ENCODE measurements at places on chromosomes 4 and X.

GRCh38 chr4:74111990-74112389 lies 13.0 kb upstream of the CXCL2 start:
- no peak for DNase-seq

DNA sequence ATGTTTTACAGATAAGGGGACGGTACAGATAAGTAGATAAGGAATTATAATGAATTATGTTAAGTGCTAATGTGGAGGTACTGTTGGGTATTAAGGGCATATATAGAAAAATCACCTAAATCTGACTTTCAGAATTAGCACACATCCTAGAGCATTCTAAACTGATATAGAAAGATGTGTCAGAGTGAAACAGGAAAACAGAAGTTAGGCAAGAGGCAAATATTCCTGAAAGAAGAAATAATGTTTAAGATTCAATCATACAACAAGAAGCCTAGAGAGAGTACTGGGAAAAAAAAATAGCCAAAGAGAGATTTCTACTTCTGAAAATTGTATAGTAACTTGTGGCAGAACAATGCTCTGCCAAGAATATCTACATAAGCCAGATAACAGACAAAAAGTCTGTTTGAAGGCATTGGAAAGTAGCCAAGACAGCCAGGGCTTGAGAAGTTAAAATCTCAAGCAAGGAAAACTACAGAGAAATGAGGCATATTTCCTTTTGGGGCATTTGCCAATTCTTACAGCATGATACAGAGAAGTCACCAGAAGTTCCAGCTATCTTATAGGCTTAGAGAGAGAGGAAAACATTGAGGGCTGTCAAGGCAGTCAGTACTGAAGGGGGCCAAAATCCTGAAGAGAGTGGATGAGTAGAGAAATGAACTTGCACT lies 646.0 kb downstream of the RPA4 start:
- no peak for DNase-seq

GRCh38 chrX:56800801-56801200 lies 71.8 kb downstream of the NBDY start:
- DNase-seq = no peak

GRCh38 chr4:82988323-82988832 lies 22.2 kb downstream of the LIN54 start:
- no peak for DNase-seq

- no peak for DNase-seq
Observed at GRCh38 chr4:27397886-27398285, 537.2 kb downstream of the STIM2 start.

GRCh38 chrX:63746715-63747114 lies 38.3 kb downstream of the ARHGEF9 start:
- DNase-seq = no peak

DNA sequence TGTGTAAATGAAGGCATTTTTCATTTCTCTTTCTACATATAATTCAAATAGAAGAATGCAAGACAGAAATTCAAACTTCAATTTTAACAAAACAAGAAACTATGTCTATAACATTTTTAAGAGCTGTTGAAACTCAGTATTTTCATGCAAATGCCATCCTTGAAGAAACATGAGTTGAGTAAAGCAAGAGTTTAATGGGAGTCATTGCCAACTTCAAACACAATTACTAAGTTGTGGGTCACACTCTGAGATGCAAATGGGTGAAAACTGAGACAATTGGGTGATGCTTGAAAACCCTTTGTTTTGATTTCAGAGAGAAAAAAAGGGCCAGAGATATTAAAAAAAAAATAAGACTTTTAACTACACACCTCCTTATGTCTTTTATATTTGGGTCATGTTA lies 865.9 kb downstream of the FAT4 start:
- DNase-seq = no peak

GRCh38 chr4:105067431-105067830 lies 79.2 kb upstream of the TET2 start:
- DNase-seq = no peak

DNA sequence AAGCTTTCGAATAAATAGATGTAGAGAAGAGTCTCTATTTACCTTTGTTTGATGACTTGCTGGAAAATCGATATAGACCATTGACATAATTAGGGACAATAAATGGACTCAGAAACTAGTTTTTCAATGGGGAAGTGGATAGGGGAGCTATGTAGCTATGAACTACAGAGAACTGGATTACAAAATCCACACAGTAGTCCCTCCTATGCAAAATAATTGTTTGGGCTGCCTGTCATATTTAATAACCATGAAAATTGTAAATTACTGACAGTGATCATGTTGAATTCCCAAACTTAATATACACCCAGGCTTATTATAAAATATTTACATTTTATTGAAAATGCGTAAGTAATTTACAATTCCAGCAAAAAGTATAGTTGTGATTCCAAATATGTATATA lies 333.1 kb upstream of the FAM241A start:
- no peak for DNase-seq

GRCh38 chr4:78902298-78902697 lies 36.9 kb downstream of the PAQR3 start:
- no peak for DNase-seq

DNA sequence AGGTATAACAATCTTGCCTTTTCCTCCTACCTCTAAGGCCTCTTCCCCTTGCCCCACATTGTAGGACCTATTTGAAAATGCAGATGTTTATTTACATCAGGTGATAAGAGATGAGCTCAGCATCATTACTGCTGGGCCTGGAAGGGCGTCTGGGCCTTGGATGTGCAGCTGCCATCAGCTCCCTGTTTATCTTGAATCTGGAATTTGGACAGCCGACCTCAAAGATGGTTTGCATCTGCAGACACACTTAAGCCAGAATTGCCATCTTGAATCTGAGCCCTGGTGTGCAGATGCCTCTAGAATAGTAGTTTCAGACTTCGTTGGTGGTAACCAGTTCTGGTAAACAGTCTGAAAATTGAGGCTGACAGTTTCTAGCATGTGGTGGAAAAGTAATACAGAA lies 59.0 kb downstream of the FAM193A start:
- DNase-seq = no peak

GRCh38 chr4:8198206-8198905 lies 734 bp upstream of the SH3TC1 start:
- no peak for DNase-seq
